ENCODE measurements at places on chromosomes 1 and 21.

GRCh38 chr1:180922631-180923015 lies 9.9 kb downstream of the KIAA1614 start:
- no peak for DNase-seq

- DNase-seq = no peak
These were observed 1568.3 kb downstream of the AMY1C start for GRCh38 chr1:105317976-105318375.

- no peak for DNase-seq
These were observed 227.1 kb downstream of the TOMM20 start for GRCh38 chr1:234901491-234902049.

GRCh38 chr1:230572121-230573105 lies 69.9 kb upstream of the COG2 start:
- no peak for DNase-seq

- peak; percentile 16 for DNase-seq
These were observed 187.4 kb upstream of the ATP1B1 start for GRCh38 chr1:168918860-168919741.

DNA sequence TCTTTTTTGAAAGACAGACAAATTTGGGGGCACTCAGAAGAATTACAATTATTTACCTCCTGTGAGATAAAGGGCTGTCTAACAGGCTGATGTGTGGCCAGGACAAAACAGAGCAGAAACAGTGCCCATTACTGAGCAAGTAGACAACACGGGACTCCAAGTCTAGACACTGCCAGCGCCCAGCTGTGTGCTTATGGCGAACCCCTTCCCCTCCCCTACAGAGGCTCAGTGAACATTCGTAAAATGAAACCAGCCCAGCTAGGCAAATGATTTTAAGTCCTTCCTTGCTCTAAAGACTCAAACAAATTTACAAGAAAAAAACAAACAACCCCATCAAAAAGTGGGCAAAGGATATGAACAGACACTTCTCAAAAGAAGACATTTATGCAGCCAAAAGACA lies 91.1 kb downstream of the RUNX1 start:
- DNase-seq = no peak

DNA sequence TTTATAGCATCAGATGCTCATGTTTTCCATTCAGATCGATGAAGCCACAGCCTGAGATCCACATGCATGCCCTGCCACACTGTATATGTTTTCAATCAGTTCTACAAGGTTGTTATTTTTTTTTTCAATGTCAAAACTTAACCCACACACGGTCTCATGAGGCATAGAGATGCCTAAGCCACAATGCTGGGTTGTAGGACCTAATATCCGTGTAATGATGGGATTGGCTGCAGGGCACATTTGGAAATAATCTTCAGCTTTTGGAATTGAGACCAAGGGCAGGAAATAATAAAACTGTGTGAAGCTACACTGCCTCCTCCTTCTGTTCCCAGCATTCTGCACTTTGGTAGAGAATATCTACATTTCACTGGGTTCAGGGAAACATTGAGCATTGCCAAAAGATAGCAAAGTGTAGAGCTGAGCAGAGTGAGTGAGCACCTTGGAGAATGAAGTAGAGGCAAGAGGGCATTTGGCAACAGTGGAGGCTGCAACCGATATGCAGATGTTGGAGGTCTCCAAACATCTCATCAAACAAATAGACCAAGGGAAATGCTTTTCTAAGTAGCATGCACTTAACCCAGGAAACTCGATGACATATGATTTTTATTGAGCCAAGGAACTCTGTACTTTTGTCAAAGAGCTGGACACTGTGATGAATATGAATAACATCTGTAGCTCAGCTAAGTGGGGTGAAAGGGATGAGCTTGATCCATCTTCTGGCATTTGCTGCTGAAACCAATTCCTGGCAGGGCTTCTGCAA lies 176.7 kb downstream of the LYPLAL1 start:
- DNase-seq = no peak

GRCh38 chr1:159581422-159581821 lies 6.2 kb upstream of the APCS start:
- DNase-seq = no peak

- no peak for DNase-seq
These were observed 37.2 kb downstream of the KCNJ6 start for GRCh38 chr21:37878946-37879660.

DNA sequence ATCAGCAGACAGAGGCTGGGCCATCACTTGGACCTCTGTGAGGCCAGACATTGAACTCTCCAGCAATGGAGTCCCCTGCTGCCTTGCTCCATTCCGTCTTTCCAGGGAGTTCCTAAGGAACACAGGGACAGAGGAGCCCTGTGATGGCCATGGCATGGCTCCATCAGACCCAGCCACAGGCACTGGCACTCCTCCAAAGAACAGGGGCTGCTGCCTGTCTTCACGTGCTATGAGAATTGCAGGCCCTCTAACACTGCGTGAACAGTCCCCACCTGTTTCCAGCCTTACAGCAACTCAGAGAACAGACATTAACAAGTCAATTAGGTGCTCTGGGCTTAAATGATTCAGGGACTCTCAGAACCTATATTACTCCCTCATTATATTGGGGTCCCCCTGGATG lies 140.8 kb downstream of the ASTN1 start:
- DNase-seq = no peak

- DNase-seq = no peak
These were observed 157.6 kb downstream of the CACNA1E start for GRCh38 chr1:181640956-181641355.

GRCh38 chr21:28699596-28700259 lies 292.9 kb downstream of the LTN1 start:
- peak; percentile 72 for DNase-seq

GRCh38 chr1:235339746-235340145 lies 11.4 kb downstream of the GGPS1 start:
- DNase-seq = no peak

GRCh38 chr1:111664652-111665051 lies 45.1 kb downstream of the RAP1A start:
- no peak for DNase-seq

DNA sequence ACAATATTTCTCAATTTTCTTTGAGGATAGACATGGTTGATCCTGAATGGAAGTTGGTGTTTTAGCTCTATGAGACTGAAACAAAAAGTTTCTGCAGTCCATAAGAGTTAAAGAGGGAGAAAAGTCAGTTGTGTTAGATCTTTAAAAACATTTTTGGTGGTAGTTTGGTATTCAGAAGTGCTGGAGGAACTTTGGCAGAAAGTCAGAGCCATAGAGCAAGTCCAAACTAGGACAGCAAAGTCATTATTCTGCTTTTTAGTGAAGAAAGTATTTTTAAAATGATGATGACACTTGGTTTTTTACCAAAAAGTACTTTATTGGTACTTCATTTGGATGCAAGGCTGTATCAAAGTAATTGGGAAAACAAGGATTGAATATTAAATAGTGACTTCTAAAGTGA lies 41.8 kb downstream of the FNBP1L start:
- no peak for DNase-seq

DNA sequence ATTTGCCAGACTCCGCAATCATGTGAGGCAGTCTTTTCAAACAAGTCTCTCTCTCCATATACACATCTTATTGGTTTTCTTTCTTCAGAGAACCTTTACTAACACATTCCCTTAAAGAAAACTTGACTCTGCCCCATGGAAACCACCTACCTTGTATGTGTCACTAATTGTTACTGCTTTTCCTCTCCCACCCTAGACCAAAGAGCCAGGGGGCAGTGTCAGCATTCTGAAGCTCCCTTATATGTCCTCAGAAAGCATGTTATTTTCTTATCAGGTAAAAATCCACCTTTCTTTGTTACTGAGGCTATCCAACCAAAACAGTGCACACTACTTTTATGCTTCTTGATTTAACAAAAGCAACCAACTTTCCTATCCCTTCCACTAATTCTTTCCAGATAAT lies 98.9 kb upstream of the SLC5A9 start:
- no peak for DNase-seq
